ENCODE measurements at places on chromosomes 12 and 14. TPM values are rescaled to one million over a fixed set of nuclear protein-coding genes. Genes with fewer than 3 reads are reported as not detected.

The PTGER2 gene
- polyA plus RNA-seq, result 15.9 TPM

The KCNJ8 gene
- polyA plus RNA-seq, result 5.7 TPM

The NOS1 gene
- under 0.01 TPM for polyA plus RNA-seq

The CCDC198 gene
- not detected for polyA plus RNA-seq

Data from fibroblast of lung (primary cell).